ENCODE measurements at places on chromosomes 5 and 9.

DNA sequence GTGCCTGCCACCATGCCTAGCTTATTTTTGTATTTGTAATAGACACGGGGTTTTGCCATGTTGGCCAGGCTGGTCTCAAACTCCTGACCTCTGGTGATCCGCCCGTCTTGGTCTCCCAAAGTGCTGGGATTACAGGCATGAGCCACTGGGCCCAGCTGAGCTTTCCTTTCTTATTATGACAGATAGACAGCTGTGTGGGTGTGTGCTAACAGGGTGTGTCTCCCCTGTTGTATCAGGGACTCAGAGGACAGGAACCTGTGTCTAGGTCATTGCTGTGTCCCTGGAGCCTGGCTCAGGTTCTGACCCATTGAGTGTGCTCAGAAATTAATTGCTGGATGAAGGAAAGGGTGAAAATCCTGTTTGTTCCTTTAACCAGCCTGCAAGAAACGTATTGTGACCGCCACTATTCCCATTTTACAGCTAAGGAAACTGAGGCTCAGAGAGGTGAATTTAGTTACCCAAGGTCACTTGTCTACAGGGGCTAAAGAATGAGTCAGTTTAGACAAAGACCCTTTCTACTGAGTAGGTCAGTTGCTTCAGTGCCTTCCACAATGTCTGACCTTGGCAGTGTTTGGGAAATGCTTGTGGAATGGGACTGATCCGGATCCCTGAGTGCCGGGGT is 16.8 kb downstream of the NCS1 start:
- no peak for DNase-seq

DNA sequence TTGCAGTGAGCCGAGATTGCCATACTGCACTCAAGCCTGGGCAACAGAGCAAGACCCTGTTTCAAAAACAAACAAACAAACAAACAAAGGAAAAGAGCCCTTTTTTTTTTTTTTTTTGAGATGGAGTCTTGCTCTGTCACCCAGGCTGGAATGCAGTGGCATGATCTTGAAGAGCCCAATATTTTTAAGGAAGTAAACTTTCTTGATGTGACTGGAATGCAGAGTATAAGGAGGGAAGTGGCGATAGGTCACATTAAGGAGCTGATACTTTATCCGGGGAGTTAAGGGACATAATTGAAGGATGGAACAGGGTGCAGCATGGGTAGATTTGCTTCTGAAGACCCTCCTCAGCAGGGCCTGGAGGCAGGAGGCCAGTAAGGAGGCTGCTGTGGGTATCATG is 13.0 kb downstream of the NAIF1 start:
- no peak for DNase-seq

DNA sequence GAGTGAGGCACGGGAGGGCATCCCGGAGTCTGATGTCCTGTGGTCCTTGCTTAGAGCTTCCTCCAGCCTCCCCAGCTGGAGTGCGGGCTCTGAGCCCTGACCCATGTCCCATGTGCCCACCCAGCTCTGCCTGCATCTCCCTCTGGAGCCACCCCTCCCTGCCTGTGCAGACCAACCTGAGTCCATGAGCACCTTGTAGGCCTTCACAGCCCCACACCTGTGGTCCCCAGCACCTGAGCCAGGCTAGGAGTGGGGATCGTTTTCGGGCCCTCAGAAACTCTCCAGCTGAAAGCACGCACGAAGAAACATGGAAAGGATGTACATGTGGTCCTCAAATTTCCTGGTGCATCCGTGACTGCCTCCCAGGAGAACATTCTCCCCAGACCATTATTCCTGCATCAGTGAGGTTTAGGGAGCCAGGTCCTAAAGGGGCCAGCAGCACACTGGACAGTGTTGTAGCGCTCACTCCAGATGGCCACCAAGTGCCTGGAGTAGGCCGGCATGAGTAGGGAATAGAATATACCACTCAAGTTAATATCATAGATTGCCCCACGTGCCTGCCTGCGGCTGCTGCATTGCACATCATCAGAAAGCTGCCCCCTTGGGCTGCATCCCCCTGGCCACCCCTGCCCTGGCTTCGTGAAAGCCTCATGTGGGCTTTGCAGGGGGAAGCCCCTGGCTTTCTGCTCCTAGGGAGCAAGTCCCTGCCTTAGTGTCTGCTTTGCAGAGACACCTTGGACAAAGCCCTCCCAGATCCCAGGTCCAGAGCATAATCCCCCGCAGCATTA is 80.6 kb downstream of the WNK2 start:
- no peak for DNase-seq

- DNase-seq = no peak
These were observed 192.7 kb downstream of the SMC2 start for GRCh38 chr9:104286799-104287198.

GRCh38 chr5:96747720-96748119 is 60.0 kb downstream of the ERAP1 start:
- DNase-seq = no peak

GRCh38 chr5:174354571-174354970 is 309.1 kb downstream of the NSG2 start:
- no peak for DNase-seq

DNA sequence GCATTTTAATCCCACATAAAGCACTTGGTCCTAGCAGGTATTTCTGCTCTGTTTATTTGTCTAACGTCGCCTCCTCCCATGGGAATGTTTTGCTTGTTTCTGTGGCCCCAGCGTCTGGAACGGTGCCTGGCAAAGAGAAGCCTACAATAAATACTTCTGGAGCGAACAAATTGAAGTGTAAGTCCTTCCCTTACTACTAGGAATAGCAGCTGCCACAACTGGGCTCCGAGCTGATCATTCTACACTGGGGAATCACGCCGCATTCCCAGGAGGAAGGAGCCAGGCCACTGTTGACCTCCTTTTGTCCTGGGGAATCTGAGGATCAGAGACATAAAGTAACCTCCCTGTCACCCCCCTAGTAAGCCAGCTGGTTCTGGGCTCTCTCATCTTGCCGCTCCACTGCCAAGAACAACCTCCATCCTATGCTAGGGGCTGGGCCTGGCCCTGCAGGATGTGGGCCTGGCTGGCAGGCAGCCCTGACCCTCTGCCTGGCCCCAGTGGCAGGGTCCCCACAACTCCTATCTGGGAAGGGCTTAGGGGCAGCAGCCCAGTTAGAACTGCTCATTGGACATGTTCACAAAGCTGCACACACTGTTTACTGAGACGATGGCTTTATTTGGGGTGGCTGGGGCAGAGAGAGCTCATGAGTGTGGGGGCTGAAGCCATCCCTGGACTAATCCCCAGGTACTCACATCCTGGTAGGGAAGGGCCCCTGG is 82.8 kb downstream of the GTF3C4 start:
- DNase-seq = no peak

DNA sequence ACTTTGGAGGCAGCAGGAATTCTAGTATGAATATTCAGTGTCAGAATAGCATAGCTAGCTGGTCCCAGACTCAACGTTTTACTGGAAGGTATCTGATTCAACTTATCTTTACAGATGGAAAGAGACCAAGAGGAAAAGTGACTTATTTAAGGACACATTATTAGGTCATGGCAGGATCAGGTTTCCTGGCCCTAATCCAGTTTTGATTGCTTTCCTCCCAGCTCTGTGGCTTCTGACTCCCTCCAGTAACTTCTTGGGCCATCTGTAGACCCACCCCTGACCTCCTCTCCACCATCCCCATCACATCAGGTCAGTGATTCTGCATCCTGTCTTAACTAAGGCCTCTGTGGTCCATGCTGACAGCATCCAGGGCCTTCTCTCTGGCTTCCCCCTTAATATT is 38.4 kb downstream of the SH3TC2 start:
- no peak for DNase-seq

GRCh38 chr9:83336706-83337105 is 201.5 kb downstream of the FRMD3 start:
- no peak for DNase-seq

- no peak for DNase-seq
These were observed 73.8 kb upstream of the ASTN2 start for GRCh38 chr9:117488659-117489058.

DNA sequence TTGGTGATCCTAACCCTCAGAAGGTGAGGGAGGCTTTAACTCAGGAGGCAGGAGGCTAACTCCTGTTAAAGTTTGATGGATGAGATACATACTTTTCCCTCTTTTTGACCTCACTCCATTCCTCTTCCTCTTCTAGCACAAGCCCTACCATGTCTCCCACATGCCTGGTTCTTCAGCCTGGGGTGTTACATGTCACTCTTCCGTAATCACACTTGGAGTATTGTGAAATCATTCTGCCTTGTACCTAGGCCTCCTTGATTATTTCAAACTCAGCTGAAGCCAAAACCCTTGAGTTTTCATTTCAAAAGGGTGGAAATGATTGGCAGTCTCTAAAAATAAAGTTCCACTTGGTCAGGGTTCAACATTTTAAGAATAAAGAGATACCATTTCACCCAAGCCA is 1.8 kb downstream of the PLAC8L1 start:
- no peak for DNase-seq

- no peak for DNase-seq
These were observed 33.1 kb downstream of the FYB1 start for GRCh38 chr5:39186289-39186688.

DNA sequence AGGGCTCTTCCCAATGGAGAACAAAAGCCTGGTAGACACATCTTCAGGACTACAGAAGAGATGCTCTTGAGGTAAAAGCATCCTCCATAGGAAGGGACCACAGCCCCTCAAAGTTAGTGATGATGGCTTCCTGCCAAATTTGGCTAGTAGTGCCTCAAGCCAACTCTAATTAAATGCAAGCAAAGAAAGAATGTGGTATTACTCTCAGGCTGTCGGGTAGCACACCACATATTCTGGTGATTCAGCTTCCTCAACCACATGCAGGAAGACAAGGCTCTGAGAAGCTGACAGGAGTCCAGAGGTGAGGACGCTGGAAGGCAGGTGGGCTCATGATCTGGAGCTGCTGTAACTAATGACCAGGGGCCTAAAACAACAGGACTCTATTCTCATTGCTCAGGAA is 37.2 kb upstream of the S1PR3 start:
- no peak for DNase-seq

DNA sequence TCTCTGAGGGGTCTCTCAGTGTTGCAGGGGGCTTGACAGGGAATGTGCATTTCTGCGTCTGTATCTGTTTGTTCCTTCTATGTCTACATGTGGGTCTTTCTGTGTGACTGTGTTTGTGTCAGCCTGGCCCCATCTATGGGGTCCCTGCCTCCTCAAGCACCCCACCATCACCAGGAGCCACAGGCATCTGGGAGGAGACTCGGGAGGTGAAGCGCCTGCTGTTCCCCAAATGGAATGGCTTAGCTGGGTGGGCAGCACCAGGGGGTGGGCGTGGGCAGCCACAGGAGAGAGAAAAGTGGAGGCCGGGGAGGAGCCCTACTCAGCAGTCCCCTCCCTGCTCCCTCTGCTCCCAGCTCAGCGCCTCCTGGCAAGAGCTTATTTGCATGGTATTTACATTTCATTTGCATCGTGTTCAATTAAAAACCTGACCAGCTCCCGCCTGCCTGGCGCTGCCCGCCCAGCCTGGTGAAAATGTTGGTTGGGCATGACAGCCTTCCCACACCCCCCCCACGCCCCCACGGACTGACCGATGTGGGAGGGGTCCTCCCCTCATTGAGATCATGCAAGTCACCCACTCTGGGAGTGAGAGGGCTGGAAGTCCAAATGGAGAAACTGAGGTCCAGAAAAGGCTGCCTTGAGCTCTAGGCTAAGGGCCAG is 50.5 kb downstream of the CXXC5 start:
- DNase-seq = no peak

GRCh38 chr5:90344689-90345088 is 64.9 kb downstream of the CETN3 start:
- DNase-seq = no peak

DNA sequence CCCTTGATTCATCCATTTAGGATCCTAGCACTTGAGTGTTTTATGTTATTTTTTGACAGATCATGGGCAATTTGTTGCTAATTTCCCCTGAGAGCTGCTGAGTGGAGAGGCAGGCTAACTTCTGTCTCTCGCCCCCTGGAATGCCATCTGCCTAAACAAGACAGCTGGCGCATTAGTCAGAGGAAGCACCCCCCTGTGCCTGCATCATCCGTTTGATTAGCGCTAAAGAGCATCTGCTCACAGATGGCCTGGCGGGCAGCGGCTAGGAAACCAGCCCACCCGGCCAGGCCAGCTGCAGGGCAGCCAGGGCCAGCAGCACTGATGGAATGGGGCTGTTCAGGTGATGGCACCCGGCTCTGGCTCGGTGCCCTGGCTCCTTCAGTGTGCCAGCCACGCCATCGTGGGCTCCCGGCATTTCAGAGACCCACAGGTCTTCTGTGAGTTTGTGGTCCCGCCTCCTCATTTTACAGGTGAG is 22.9 kb upstream of the ASS1 start:
- no peak for DNase-seq

DNA sequence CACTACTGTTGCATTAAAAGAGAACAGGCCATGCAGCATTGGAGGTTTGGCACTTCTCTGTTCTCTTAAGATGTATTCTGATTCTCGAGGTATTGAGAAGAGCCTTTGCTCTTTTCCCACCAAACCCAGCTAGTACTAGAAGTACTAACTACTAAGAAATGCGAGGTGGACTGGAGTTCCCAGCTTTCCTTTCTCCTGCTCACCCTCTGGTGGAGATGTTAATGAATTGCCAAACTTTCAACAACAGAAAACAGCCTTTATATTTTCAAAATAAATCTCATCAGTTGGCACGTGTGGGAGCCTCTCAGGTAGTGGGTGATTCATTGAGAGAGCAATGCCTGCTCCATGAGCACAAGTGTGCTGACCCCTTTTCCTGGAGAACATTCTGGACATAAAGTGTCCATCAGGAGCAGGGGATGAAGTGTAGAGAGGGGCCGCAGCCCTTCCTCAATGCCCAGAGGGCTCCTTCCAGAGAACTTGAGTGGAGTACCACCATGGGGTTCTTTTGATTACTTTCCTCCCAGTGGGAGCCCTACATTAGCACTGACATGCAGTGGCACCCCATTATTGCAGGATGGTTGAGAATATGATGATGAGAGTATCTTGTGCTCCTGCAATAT is 45.7 kb downstream of the TMEM174 start:
- DNase-seq = no peak

DNA sequence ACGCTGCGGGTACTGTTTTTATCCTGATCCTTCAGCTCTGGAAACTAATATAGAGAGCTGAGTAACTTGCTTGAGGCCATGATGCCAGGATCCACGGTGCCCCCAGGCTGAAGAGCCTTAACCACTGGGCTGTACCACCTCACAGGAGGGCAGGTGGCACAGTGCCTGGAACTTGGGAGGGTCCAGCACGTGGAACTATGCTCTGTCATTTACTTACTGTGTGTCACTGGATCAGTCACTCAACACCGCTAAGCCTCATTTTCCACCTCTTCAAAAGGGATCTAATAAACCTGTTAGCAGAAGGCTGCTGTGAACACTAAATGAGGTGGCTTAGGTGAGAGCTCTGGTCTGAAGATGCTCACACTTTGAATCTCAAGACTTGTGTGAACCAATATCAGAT is 29.6 kb downstream of the KCNIP1 start:
- no peak for DNase-seq

DNA sequence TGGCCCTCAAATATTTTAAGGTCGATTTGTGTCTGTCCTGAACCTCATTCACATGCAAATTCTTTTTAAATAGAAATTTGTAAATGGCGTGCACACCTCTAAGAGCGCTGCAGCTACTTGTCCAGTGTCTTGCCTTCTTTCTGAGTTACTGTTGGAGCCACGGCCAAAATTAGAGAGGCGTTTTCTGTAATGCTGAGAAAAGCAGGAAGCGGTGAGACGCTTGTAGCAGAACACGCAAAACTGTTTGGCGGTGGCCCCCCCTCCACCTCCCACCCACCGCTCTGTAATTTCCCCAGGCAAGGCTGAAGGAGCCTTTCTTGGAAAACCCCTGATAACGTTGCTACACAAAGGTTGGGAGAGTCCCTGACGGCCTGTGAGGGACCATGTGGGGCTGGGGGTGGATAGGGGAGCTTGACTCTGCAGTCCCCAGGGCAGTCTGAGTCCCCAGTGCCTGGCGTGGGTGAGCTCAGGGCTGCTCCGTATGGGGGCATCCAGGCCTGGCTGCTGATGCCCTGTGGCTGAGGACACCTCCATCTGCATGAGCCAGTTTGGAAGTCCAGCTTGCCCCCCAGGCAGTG is 96.5 kb downstream of the GADD45G start:
- DNase-seq = no peak

All from right renal pelvis (tissue), 4 donors.